ENCODE measurements at places on chromosomes 7 and 10.

GRCh38 chr7:98514211-98515031 is 102.7 kb upstream of the NPTX2 start:
- no peak for DNase-seq

GRCh38 chr10:95273393-95274312 is 17.1 kb downstream of the PDLIM1 start:
- DNase-seq: no peak

DNA sequence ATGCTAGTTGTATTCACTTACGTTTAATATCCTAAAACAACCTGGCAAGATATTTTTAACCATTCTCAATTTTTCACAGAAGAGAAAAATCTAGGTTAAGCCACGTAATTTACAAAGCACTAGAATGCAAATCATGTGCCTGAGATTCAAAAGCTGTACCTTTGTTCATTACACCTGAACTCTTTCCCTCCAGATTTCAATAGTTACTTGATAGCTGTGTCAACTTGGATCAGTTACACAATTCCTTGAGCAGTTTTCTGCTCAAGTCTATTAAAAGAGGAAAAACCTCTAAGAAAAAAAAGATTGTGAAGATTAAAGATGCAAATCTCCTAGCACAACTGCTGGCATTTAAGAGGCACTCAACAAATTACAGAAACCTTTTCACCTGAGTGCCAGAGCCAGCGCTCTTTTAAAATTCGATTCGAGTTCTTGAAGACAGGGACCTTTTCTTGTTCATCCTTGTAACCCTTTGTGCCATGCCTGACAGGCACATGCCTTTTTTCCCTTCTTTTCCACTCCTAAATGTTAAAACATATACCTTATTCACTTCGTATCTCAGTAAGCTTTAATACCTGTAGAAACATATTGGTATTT is 886 bp downstream of the NSUN6 start:
- no peak for DNase-seq

GRCh38 chr7:50857804-50858489 is 75.3 kb upstream of the GRB10 start:
- DNase-seq: peak; percentile 58

- no peak for DNase-seq
These were observed 38.9 kb upstream of the FHIP2A start for GRCh38 chr10:114782666-114783065.

- no peak for DNase-seq
These were observed 36.8 kb downstream of the CCM2 start for GRCh38 chr7:45036796-45037195.

DNA sequence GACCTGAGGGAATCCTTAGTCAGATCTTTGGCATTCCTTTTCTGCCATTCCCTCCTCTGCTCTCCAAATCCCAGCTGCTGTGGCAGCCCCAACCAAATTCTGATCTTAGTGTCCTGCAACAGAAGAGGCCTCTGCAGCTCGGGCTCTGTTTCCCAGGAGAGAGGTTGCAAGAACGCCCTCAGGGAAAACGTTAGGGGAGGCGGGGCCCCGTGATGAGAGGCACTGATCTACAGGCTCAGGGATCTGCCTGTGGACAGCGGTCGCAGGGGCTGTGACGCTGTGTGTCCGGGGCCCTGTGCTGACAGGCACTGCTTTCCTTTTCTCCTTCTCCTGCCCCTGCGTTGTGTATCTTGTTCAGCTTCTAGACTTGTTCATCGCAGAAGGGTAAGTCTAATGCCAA is 57.3 kb upstream of the DPYSL4 start:
- no peak for DNase-seq

DNA sequence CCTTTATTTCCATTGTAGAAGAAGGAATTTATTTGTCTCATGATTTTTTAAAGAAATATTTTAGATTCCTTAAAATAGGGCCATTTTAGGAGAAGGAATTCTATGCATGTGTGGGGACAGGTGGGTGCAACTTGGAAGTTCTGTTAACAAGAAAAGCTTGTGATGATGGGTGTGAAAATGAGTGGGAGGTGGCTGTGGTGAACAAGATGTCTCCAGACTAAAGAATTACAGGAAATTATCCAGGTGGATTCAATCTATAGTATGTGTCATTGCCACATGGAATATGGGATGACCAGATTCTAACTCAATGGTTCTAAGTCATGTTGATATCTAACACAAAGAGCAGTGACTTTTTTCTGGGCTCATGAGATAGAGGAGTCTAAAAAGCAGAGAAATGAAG is 229.6 kb upstream of the IGFBP3 start:
- no peak for DNase-seq

All from NCI-H1436 (cell line).